ENCODE measurements at places on chromosomes 2 and 18.

GRCh38 chr2:94990956-94991355, 34.6 kb upstream of the MAL start:
- no peak for DNase-seq

DNA sequence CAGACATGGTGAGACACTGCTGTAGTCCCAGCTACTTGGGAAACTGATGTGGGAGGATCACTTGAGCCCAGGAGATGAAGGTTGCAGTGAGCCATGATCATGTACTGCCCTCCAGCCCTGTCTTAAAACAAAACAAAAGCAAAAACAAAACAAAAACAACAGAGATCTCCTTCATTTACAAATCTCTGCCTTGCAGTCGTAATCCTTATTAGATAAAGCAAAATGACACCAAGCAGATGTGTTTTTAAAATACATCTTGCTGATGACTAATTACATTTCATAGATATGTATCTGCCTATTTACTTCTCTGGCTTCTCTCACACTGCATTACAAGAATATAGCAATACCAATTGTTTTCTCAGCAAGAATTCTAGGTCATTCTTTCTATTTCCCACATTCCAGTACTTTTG, 22.8 kb downstream of the NFE2L2 start:
- DNase-seq: no peak

DNA sequence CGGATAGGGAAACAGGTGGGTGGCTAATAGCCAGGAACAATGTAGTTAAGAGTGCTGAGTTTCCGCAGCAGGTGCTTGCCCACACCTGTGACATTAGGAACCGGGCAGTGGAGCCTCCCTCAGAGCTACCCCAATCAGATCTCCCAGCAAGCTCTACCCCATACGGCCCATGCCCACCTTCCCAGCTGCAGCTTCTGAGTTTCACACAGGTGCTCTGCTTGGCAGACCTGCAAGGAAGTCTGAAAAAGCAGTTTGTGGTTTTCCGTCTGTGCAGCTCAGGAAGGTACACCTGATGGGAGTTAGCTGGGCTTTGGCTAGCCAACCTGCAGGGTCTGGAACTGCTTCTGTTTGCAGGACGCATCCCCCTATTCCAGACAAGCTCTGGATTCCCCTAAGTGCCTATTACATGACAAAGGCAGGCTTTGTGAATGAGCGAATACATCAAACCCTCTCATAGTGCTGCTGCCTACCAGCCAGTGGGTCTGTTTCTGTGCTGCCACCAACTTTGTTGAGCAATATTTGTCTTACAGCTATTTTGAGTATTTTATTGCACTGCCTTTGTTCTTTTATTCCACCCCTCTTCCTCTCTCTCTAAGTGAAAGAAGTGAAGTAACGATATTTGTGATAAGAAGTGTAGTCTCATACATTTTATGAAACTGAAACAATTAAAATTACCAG, 24.7 kb upstream of the CEP68 start:
- DNase-seq: no peak

- no peak for DNase-seq
Observed at GRCh38 chr2:159256159-159256558, 30.3 kb downstream of the WDSUB1 start.

DNA sequence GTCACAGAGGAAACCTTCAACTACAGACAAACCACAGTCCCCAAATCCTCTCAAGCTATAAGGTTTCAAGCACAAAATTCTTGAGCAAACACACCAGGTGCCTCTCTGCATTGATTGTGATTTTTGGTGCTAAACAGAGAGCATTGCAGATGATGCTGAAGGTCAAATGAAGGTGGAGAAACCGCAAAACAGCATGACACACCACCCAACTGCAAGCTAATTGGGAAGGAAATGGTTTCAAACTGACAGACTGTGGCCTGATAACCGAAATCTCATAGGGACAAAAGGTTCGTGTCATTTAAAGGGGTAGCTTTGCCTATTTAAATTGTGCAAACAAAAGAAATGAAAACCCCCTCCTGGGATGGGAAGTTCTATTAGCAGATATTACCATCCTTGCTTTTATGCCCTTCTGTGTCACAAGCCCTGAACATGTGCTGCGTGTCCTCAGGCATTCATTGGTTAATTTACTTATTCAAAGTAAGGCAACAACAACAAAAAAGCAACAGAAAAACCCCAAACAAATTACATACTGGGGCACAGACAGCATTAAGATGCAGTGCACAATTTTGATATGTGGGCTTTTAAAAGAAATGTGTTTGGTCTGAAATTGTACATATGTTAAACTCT, 154.9 kb downstream of the AQP4 start:
- no peak for DNase-seq

DNA sequence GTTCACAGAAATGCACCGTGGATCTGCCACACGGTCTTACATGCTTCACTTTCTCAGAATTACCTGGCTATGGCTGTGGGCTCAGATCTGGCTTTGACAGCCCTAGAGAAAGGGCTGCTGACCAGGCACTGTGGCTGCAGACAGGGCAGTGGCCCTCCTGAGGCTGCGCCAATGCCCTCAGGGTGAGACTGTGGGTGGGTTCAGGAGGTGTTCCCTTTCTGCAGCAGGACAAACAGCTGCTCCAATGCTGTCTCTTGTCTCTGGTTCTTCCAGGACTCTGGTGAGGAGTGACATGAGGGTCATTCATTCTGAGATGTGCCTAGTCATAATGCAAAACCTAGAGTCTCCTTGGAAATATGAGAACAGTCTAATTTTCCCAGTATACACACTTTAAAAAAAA, 90.5 kb upstream of the SMIM21 start:
- DNase-seq: no peak
